Uterus (tissue), 4 donors: ENCODE measurements at places on chromosomes 2 and 18. TPM values are rescaled to one million over a fixed set of nuclear protein-coding genes. Genes with fewer than 3 reads are reported as not detected.

Gene PLEKHH2
- 124 TPM for total RNA-seq

Gene DYSF
- 10.2 TPM for total RNA-seq

Gene CD302
- 103 TPM for total RNA-seq

Gene CFAP53
- total RNA-seq: not detected

DNA sequence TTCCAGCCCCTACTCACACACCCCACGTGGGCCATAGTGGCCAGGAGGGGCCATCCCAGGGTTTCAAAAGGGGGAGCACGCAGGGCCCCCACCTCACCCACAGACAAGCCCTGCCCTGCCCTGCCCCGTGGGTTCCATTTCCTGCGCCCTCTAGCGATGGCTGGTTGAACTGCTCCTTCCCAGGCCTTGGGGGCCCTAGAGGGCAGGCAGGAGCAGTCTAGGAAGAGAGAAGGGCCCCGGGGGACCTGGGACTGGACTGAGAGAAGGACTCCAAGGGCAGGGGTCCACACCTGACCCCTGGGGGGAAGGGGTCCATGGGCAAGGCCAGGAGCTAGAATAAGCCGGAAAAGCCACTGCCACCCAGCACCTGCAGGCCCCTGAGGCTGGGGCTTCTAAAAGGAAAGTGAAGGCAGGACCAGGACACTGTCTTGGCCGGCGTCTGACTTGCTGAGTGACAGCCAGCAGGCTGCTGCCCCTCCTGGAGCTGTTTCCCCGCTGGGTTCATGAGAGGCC, 10.1 kb downstream of the CYP26B1 start:
- DNase-seq: peak; percentile 16
- H3K4me3 ChIP-seq: no peak overlapping the region
- no peaks in the 10 kb centered on the region for H3K4me1 ChIP-seq
- H3K27me3 ChIP-seq: no peaks in the 10 kb centered on the region
- H3K27ac ChIP-seq: no peak overlapping the region

- DNase-seq: no peak
- H3K27ac ChIP-seq: no peak overlapping the region
- H3K4me1 ChIP-seq: peaks cover 3% of the 10 kb centered on the region
- H3K36me3 ChIP-seq: no peaks in the 10 kb centered on the region
These were observed 11.8 kb downstream of the PLEKHM3 start for GRCh38 chr2:208013285-208014178.

DNA sequence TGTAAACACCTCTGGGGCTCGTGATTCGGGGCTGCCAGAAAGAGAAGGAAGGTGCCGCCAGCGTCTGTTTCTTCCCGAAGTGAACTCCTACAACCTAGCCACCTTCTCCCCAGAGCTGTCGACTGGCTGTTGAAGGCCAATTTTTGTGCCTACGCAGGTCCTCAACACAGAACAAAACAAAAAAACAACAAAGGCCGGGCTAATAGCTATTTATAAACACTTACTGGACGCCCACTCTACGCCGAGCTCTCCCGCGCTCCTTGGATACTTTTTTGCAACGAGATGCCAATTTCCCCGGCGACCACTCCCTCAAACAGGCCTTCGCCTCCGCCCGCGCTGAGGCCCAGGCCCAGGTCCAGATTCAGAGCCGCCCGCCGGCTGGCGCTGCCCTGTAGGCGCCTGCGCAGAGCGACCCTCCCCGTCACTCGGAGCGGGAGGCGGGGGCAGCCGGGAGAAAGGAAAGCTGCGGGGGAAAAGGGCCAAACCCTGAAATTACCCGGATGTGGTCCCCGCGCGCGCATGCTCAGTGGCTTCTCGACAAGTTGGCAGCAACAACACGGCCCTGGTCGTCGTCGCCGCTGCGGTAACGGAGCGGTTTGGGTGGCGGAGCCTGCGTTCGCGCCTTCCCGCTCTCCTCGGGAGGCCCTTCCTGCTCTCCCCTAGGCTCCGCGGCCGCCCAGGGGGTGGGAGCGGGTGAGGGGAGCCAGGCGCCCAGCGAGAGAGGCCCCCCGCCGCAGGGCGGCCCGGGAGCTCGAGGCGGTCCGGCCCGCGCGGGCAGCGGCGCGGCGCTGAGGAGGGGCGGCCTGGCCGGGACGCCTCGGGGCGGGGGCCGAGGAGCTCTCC, at the start of gene SMAD4:
TSS of gene SMAD4 (plus strand) at position 520 of the 843 bp plus-strand sequence. CDS start 16,834 bp downstream, outside the sequence.
- peak within 1 kb of the TSS; percentile 100 for H3K27ac ChIP-seq
- peak; percentile 98 for DNase-seq
- peak within 1 kb of the TSS; percentile 90 for H3K4me3 ChIP-seq
- H3K27me3 ChIP-seq: no peaks in the 10 kb centered on the region
- peaks cover 6% of the 10 kb centered on the region for H3K4me1 ChIP-seq
- no peaks in the 10 kb centered on the region for H3K36me3 ChIP-seq

DNA sequence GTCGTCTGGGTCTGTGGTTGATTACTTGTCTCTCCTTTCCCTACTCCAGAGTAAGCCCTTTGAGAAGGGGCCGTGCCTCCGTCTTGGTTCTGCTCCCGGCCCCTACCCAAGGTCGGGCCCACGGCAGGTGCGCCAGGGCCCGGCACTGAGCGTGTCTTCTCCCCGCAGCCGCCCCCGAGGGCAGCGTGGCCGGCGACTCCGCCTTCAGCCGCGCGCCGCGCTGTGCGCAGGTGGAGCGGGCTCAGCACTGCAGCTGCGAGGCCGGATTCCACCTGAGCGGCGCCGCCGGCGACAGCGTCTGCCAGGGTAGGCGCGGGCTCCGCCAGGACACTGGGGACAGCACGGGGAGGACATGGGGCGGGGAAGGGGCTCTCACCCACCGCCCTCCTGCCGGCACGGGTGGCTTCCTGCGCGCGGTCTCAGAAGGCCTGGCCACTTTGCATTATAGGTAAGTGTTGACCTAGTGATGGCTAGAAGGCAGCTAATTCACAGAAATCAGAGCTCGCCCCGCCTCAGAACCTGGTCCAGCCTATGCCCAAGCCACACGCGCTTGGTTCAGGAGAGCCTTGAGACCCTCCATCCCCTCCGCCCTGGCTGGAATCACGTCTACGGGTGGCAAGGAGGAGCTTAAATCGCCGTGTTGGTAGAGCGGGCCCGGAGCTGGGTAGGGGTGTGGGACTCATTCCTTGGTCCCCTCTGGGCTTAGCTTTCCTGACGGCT, 43.5 kb downstream of the FBLN7 start:
- no peak overlapping the region for H3K27ac ChIP-seq
- H3K36me3 ChIP-seq: no peaks in the 10 kb centered on the region
- DNase-seq: no peak
- no peaks in the 10 kb centered on the region for H3K27me3 ChIP-seq
- no peak overlapping the region for H3K4me3 ChIP-seq
- no peaks in the 10 kb centered on the region for H3K4me1 ChIP-seq

DNA sequence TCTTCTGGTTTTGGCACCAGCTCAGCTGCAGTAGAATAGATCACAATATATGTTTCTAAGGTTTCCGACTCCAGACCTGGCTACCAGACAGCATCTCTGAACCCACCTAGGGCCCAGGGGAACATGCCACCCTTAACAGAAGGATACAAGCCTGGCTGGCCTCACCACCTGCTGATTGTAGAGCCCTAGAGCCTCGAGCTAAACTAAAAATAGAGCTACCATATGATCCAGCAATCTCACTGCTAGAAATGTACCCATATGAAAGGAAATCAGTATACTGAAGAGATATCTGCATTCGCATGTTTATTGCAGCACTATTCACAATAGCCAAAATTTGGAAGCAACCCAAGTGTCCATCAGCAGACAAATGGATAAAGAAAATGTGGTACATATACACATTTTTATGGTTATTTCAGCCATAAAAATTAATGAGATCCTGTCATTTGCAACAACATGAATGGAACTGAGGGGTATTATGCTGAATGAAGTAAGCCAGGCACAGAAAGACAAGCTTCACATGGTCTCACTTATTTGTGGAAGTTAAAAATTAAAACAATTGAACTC, 242.4 kb upstream of the SLC39A10 start:
- H3K4me1 ChIP-seq: no peaks in the 10 kb centered on the region
- no peak overlapping the region for H3K27ac ChIP-seq
- DNase-seq: no peak

DNA sequence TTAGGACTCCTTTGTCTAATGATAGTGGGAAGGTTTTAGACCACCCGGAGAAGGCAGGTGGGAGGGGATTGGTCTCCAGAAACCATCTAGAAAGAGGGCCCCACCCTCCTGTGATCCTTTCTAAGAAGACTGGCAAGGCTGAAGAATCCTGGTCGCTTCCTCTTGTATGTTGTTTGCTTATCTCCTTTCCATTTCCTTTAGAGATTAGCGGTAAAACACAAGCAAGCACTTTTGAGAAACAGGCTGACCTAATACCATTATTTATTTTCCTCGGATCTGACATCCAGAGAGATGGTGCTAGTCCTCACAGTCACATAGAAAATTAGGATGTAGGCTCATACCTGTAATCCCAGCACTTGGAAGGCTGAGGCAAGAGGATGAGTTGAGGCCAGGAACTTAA, 45.2 kb upstream of the SPRED2 start:
- H3K27ac ChIP-seq: no peak overlapping the region
- no peaks in the 10 kb centered on the region for H3K4me1 ChIP-seq
- no peak overlapping the region for H3K4me3 ChIP-seq
- no peak for DNase-seq
- no peaks in the 10 kb centered on the region for H3K27me3 ChIP-seq
- H3K36me3 ChIP-seq: no peaks in the 10 kb centered on the region

DNA sequence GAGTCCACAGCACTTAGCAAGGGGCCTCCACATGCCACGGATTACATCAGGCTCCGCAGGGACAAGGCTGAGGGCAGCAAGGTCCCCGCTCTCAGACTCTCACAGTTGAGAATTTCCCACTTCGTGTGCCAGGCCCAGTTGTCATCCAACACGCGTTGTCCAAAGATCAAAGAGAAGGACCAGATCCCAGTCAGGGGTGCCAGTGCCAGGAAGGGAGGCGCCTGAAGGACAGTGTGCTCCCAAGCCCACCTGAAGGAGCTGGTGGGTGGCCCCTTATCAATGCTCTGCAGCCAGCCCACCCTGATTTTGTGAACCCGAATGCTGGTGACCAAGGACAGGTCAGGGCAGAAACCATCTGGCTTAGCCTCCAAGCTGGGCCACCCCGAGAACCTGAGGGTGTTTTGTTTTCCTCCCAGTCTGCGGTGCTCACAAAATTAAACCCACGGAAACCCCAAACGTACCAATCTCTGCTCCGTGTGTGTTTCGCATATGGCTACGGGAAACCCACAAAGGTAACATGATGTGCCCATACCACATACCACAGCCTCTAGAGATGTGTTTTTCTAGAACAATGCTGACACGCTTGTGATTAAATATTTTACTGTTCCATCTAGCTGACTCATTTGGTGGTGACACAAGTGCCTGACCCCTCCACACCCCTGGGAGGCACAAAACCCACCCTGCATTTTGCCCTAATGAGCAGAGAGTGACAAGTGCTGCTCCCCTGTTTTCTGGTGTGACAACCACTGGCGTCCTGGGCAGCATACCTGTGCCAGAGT, 24.5 kb downstream of the CRACDL start:
- no peak overlapping the region for H3K27ac ChIP-seq
- no peaks in the 10 kb centered on the region for H3K36me3 ChIP-seq
- H3K4me1 ChIP-seq: peaks cover 2% of the 10 kb centered on the region

DNA sequence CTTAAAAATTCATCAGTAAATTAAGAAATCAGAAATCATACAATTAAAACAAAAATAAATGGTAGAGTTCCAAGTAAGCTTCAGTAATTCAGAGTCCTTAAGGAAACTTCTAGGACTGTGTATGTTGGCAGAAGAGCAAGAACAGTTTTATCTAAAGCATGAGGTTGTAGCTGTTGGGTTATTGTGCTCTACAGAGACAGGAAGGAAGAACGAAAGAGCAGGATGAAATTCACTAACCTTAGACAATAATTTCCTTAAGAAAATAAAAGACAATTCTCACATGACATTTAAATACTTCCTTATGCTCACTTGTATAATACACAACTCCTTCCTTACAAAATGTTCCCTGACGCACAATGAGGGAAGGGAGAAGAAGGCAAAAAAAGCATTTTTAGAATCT, 133.4 kb downstream of the STK39 start:
- no peaks in the 10 kb centered on the region for H3K4me1 ChIP-seq
- DNase-seq: no peak
- H3K27ac ChIP-seq: no peak overlapping the region
- no peak overlapping the region for H3K4me3 ChIP-seq

DNA sequence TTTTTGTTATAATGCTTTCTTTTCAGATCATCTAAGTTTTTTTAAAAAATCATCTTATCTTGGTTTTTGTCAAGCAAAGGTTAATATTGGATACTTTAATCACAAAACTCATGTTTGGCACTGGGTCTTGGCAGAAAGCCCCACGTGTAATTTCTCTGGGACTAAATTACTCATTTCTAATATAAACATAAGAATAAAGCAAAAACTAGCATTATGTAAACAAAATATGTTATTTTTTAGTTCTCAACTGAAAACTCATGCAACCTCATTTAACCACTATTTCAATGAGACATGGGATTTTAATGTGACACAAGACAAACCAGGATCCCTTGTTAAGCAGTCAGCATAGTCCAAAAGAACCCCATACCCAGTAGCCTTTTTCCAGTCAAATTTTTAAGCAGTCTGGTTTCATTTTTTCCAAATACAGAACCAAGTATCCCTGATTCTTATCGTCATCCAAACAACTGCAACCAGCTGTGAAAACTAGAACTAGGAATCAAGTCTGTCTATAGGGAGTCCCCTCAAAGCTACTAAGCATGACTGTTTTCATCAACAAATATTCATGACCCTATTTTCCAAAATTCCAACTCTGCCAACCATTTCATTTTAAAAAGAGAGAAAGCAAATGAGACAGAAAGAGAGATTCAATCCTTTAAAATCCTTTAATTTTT, 27.1 kb downstream of the PID1 start:
- H3K27me3 ChIP-seq: no peaks in the 10 kb centered on the region
- H3K4me3 ChIP-seq: no peak overlapping the region
- no peaks in the 10 kb centered on the region for H3K4me1 ChIP-seq
- no peak for DNase-seq
- no peak overlapping the region for H3K27ac ChIP-seq
